COLO829 (cell line): ENCODE measurements at places on chromosomes 7 and 10.

- no peak for DNase-seq
Observed at GRCh38 chr10:20354166-20354565, 537.9 kb downstream of the PLXDC2 start.

GRCh38 chr10:95049919-95050318 lies 19.4 kb downstream of the CYP2C8 start:
- no peak for DNase-seq

DNA sequence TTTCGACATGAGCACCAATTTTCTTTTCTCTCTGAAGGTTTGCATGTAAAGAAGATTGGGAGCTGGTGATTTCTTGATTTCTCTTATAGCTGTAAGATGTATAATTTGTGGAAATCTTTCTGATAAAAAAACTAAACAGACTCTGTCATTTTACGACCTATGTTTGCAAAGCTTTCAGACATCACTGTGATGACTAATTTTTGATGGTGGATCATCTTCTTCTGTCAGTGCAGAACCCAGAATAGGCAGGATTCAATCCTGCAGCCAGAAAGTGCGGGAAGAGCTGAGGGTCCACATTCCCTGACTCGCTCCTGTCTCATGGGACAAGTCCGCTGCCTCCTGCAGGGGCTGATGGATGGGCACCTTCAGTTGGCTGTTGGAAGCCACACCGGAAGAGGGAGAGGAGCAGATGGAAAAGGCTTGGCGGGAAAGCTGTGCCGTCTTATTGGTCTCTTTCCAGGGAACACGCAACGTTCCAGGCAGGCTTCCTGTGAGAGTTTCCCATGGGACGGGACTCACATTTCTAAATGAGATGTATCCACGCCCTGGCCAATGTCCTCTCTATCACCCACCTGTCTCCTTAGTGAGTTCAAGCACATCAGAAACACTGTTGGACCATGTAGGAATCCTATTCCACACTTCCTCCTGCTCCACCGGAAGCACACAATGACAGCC lies 186.9 kb downstream of the PRPF18 start:
- no peak for DNase-seq

GRCh38 chr7:71871446-71871845 lies 540.7 kb downstream of the CALN1 start:
- no peak for DNase-seq

GRCh38 chr7:96052860-96053470 lies 268.9 kb downstream of the SLC25A13 start:
- no peak for DNase-seq
